ENCODE measurements at places on chromosomes 1 and 21.

DNA sequence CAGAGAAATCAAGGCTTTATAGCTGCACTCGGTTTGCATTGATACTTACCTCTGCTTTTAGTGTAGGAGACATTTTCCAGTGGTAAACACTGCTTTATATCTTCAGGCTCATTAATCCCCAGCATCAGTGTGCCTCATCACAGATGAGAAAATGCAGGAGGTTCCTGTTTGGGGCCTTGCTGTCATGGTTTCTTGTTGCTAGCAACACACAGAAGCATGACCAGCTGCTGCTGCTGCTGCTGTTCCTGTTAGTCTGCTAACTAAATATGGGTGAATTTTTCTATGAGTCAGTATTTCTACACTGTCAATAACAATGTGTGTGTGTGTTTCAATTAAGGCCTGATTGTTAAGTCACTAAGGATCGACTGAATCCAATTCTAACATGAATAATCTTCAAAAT lies 85.8 kb upstream of the RGS1 start:
- peak; percentile 23 for DNase-seq

- no peak for DNase-seq
Measured at GRCh38 chr1:26784023-26784871, 3.5 kb upstream of the PIGV start.

GRCh38 chr1:201408176-201408833 lies 9.2 kb upstream of the LAD1 start:
- peak; percentile 58 for DNase-seq

DNA sequence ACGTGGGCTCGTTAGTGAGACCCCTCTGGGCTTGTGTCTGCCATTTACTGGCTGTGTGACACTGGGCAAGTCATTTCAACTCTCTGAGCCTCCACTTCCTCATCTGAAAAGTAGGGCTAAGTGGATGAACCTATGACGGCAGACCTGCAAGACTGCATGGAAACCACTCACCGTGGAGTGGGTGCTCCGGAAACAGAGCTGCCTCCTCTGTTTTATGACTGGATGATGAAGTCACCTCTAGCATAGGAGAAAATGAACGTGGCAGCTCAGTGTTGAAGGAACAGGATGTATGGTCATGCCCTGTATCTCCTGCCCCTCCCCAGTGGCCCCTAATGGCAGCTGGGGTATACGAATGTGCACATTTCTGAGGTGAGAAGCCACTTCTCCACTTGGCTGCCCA lies 40.5 kb downstream of the STPG1 start:
- no peak for DNase-seq

DNA sequence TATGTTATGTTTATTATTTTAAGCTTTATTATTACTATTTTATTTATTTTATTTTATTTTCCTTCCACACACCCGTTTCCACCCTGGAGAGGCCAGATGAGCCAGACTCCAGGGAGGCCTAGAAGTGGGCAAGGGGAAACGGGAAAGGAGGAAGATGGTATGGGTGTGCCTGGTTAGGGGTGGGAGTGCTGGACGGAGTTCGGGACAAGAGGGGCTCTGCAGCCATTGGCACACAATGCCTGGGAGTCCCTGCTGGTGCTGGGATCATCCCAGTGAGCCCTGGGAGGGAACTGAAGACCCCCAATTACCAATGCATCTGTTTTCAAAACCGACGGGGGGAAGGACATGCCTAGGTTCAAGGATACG lies 468 bp upstream of the MX1 start:
- DNase-seq, result no peak

- DNase-seq, result no peak
Measured at GRCh38 chr1:183730886-183731573, 73.9 kb upstream of the RGL1 start.

- DNase-seq, result peak; percentile 36
Measured at GRCh38 chr1:21397813-21398188, 42.1 kb upstream of the NBPF3 start.

- DNase-seq, result no peak
Measured at GRCh38 chr1:222357252-222357651, 190.7 kb downstream of the HHIPL2 start.

DNA sequence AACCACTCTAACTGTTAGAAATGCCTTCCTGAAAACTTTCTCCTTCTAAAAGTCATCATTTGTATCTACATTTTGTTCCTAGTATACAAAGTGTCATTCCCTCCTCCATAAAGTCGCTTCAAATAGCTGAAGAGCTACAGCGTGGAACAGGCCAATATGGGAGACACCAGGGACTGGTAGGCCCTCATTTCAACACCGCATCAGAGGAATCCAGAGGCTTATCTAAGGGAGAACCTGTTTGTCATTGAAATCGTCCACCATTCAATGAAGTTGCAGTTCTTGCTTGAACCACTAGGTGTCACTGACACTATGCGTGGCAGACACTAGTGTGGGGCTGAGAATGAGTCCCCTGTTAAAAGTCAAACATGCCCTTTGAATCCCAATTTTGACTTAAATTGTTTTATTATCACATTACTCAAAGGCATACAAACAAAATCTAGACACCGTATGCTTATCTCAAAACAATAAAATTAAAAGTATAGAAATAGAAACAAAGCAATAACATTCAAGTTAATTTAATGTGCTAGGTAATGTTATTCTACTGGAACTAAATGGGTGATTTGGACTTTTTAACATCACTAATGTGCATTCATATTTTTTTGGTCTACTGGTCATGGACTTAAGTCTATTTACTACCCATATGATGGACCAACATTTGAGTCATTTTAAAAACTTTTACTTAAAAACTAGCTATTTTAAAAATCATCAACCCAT lies 182.3 kb downstream of the FCRL5 start:
- DNase-seq, result peak; percentile 50
